ENCODE measurements at places on chromosomes 7 and 10.

DNA sequence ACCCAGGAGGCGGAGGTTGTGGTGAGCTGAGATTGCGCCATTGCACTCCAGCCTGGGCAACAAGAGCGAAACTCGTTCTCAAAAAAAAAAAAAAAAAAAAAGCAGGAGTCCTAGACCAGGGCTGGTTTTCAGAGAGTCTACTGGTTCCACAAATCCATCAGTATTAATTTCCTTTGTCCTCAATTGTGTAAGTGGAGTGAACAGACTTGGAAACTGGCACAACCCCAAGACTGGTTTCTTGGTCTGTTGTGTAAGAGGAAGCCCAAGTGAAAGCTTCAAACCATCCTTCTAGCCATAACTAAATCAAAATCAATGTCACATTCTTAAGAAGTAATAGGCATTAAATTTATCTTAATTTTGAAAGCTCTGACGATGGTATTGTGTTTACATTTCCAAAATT is 213.6 kb downstream of the DGKI start:
- peak; percentile 46 for DNase-seq

DNA sequence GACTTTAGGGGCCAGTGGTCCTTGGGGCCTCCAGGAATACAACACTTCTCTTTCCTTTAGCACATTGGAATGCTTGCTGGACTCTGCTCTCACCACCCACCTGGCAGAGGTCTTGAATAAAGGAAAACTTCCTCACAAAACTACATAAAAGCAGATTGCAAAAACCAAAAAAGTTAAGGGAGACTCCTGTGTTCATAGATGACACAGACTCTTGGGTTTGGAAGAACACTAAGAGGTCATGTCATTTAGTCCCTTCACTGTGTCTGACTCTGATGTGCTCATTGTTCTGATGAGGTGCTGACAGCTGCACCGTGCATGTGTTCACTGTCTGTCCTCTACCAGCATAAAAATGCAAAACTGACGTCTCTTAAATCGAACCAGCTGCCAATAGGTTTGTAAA is 11.4 kb downstream of the BLNK start:
- no peak for DNase-seq

DNA sequence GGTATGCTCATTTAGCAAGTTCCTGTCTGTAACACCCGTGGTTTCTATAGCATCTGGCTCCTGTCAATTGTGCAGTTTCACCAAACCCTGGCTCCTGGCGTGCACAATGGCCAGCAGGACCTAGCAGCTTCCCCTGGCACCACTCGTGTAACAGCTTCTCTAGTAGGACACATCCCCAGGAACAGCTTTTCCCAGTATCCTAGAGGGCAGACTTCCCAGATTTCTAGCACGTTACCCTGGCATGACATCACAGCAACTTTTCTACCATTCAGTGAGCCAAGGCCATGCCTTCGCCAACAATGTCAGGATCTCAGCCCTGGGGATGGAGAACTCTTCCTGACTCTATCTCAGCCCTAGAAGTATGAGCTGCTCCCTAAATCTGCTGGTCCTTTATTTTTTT is 6.5 kb downstream of the YME1L1 start:
- DNase-seq, result peak; percentile 6

DNA sequence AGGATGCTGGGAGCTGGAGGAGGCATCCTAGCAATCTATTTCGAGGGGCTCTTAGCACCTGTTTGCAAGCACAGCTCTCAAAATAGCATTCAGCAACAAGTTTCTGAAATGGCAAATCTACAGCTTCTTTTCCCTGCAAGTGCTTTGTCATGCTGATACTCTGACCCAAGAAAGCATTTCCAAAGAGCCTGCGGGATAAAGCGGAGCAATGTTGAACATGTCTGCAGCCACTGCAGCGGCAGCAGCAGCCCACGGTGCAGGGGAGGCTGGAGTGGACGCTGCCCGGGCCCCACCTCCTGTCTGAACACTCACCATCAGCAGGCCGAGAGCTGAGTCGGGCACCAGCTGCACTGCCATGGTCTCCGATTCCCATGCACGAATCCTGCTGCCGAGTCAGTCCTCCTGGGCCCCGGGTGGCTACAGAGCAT is 964 bp downstream of the FRMD4A start:
- no peak for DNase-seq

DNA sequence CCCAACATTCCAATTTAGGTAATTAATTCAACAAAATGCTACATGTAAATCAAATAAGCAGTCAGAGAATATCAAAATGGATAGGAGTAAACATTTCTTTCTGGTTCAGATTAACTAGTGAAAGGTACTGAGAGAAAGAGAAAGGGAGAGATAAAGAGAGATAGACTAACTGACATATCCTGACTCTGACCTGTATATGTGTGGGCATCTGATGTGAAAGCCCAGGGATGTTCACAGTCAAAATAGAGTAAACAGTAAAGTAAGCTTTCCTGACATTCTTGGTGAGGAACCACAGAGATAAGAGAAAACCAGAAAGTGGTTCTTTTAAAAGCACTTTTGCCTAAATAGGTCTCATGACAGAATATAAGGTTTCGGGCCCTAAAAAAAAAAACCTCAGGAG is 37.5 kb upstream of the ANK3 start:
- DNase-seq, result no peak

- no peak for DNase-seq
Observed at GRCh38 chr10:6242089-6242488, 39.4 kb downstream of the PFKFB3 start.

DNA sequence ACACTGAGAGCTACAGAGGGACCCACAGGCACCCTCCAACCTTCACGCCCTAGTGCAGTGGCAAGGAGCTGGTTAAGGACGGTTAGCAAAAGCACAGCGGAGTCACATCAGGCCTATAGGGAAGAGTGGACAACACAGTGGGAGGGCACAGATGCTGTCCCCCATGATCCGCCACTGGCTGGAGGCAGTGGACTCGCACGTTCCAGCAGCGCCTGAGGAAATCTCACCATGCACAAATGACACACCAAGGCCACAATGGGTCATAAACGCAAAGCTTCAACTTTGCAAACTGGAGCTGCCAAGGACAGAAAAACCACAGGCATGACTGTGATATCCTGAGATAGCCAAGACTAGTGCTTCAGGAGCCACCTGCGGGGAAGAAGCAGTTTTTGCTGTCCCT is 58.8 kb downstream of the GRB10 start:
- DNase-seq, result no peak

DNA sequence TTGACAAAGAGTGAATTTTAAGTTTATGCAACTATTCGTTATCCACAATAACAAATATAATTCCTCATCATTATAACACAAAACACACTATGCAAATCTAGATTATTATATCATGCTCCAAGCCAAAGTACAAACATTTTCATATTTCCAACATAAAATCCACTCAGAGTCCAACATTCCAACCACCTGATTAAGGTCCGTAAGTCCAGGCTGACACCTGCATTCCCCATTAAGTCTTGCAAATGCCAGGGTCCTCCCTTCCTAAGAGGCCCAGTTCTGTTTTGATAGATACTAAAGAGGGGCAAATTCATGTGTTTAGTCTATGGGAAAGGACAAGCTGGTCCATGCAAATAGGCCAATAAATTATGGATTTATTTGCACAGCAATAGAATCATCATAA is 206.1 kb downstream of the POU6F2 start:
- no peak for DNase-seq

DNA sequence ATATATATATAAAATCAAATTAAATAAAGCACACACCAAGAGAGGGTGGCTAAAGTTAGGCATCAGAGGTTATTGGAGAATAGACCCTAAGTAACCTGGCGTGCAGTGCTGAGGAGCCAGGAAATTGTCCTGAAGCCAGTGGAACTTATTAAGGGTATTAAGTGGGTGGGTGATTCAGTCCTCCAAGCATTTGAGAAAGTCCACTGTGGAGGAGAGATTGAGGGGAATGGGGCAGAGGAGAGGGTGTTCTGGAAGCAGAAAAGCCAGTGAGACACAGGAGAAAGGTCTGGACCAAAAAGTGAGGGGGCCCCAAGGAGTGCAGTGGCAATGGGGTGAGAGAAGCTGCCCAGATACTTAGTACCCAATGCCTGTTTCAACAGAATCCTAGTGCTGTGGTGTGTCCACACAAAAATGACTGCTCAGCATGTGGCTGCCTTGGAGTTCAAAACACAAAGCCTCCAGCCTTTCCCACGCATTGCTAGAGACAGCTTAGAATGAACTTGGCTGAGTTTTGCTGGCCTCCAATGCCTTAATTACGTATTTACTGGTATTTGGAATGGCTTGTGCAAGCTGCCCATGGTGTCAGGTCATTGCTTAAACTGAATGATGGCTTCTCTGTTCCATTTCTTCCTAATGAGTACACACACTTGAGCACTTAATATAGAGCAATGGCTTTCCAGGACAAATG is 44.9 kb upstream of the CHST15 start:
- DNase-seq, result peak; percentile 77

DNA sequence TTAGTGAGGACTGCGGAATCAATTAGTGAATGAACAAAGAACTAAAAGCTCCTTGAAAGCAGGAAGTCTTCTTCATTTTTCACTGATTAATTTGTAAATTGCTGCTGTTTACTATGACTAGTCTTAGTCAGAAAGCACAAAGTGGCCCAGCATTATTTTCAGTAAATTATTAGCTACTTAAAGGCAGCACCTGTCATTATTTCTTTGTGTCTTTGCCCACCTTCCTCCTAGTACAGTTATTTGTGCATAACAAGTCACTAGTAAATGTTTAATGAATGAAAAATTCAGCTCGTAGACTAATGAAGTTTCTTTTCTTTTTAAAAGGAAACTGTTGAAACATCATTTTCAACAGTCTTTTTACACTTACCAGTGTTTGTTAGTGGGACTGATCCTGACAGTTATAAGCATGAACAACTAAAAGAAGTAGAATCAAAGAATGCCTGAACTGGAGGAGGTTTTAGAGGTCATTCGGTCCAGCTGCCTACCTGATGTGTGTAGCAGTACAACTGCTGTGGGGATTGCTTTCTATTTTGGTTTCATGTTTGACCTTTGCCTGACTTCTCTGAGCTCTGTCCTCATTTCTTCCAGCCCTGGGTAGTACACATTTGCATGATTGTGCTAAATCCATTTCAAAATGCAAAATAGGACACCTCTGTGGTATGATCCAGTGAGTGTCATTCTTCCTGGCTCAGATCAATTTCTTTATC is 140.0 kb upstream of the PHYHIPL start:
- no peak for DNase-seq

- DNase-seq, result peak; percentile 42
Observed at GRCh38 chr7:33044401-33044718, 18.2 kb downstream of the NT5C3A start.

GRCh38 chr7:132609906-132610520 is 33.7 kb upstream of the PLXNA4 start:
- DNase-seq, result no peak

GRCh38 chr7:116873619-116874018 is 11.2 kb downstream of the CAPZA2 start:
- DNase-seq, result no peak

DNA sequence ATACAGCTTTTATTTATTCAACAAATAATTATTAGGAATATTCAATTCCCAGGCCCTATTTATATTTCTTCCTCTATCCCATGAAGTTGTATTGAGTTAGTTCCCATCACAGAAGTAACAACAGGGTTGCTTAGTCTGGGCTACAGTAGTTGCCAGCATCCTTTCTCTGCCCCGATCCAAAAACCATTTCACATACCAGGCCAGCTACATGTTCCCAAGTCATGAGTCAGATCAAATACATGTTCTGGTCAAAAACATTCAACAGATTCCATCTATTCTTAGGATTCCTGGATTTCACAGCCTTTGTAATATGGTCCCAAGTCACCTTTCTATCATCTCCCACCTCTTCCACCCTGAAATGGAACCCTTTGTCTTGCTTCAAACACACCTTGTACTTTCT is 91.6 kb downstream of the RAB11FIP2 start:
- no peak for DNase-seq

- DNase-seq, result peak; percentile 64
Observed at GRCh38 chr10:36171953-36172940, 530.2 kb upstream of the FZD8 start.

- peak; percentile 99 for DNase-seq
Observed at GRCh38 chr7:19404912-19405329, 259.7 kb upstream of the FERD3L start.

GRCh38 chr10:12471135-12471534 is 121.8 kb downstream of the CAMK1D start:
- no peak for DNase-seq

GRCh38 chr10:1473874-1474273 is 263.5 kb downstream of the ADARB2 start:
- DNase-seq, result no peak

- peak; percentile 74 for DNase-seq
Observed at GRCh38 chr10:112914288-112914952, 35.6 kb upstream of the TCF7L2 start.

- no peak for DNase-seq
Observed at GRCh38 chr7:120171406-120171805, 101.6 kb upstream of the KCND2 start.

GRCh38 chr7:158763454-158764033 is 58.9 kb upstream of the NCAPG2 start:
- no peak for DNase-seq

DNA sequence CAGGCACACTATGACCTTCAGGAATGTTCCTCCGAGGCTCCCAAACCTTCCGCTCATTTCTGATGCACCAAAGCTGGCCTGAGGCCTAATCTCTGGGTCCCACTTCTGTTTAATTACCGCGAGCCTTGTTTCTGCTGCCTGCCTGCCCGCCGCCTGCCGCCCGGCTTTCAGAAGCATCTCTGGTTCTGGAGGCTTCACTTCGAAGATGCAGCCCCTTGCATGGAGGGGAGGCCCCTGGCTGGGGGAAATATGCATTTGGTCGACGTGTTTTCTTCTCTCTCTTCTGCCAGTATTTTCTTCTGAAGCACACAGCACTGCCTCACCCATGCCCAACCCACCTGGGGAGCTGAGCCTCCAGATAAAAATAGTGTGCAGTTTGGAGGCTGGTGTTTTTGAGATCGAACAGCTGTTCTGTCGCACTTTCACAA is 166.9 kb downstream of the PAXIP1 start:
- no peak for DNase-seq

GRCh38 chr10:61835946-61836887 is 65.3 kb upstream of the ARID5B start:
- peak; percentile 54 for DNase-seq

GRCh38 chr7:69617364-69617763 is 19.1 kb downstream of the AUTS2 start:
- no peak for DNase-seq

GRCh38 chr7:70044064-70044463 is 445.8 kb downstream of the AUTS2 start:
- no peak for DNase-seq

GRCh38 chr7:110677405-110677804 is 413.5 kb upstream of the LRRN3 start:
- no peak for DNase-seq

- no peak for DNase-seq
Observed at GRCh38 chr10:2981361-2981801, 86.0 kb upstream of the PFKP start.
